ENCODE measurements at places on chromosomes 11 and 22.

- DNase-seq: no peak
Observed at GRCh38 chr11:32094923-32095322, 4.0 kb downstream of the RCN1 start.

DNA sequence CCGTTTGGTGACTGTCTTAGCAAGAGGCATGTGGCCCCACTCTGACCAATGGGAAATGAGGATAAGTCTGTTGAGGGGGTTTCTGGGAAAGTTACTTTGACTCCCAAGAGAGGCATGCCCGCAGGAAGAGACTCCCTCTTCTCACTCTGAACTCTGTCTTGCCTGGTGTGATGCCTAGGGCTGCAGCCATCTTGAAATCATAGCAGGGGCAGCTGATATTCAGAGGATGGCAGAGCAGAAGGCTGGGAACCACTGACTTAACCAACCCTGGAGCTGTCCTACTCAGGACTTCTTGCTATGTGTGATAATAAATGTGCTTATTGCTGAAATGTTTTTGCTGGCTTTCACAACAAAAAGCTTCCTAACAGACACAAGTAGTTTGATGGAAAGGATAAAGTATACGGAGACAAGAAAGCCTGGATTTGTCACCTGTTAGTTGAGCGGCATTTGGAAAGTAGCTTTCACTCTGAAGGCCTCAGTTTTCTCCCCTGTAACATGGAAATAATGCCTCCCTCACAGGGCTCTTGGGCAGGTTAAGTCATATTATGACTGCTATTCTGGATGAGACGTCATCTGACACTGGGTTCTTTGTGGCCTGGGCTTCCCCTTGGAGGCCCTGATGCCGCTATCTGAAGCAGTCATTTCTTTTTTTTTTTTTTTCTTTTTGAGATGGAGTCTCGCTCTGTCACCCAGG lies 128.5 kb downstream of the CEP164 start:
- no peak for DNase-seq

DNA sequence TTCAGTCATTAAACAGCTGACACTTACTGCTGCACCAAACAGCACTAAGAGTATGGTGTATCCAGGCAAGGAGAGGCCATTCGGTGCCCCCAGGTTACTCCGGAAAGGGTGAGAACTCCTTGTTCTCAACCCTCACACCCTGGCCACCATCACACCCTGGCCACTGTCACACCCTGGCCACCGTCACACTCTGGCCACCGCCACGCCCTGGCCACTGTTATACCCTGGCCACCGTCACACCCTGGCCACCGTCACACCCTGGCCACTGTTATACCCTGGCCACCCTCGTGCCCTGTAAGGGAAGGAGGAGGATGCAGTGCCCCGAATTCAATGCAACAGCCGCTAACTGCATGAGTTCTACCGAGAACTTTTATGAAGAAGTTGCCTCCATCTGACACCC lies 644.4 kb downstream of the TBC1D22A start:
- no peak for DNase-seq

GRCh38 chr11:74159642-74160041 lies 11.2 kb downstream of the C2CD3 start:
- no peak for DNase-seq

GRCh38 chr11:35714882-35715627 lies 52.5 kb downstream of the TRIM44 start:
- no peak for DNase-seq

GRCh38 chr22:35065796-35066218 lies at the start of gene ISX:
Gene ISX, plus strand, starts transcription at chr22:35066158. Its CDS starts 930 bp downstream, at chr22:35067088.
- no peak for DNase-seq

- no peak for DNase-seq
Observed at GRCh38 chr11:14529321-14529720, 9.1 kb upstream of the PSMA1 start.

DNA sequence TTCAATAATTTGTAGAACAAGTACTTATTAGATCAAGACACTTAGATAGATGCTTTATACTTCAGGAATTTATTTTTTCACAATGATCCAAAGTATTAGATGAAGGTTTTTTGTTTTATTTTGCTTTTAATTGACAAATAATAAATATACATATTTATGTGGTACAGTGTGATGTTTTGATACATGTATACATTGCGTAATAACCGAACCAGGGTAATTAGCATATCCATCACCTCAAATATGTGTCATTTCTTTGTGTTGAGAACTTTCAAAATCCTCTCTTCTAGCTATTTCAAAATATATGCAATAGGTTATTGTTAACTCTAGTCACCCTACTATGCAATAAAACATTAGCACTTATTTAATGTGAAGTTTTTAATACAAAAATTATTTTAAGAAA lies 21.4 kb downstream of the TRIM5 start:
- DNase-seq: no peak

DNA sequence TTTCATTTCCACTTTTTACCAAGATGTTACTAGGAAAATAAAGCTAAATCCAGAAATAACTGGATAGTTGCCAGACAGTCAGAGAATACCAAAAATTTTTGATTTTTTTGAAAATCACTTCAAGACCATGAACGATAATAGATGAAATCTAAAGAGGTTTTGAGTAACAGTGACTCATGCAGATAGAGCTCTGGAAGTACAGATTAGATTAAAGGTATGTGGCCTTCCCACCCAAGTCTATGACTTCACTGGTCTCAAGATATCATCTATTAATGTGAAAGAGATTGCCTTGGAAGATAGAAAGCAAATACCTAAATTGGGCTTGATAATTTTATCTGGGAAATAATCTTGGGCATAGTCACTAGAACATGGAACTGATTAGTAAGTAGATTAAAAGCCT lies 415.9 kb downstream of the METTL15 start:
- DNase-seq: no peak

DNA sequence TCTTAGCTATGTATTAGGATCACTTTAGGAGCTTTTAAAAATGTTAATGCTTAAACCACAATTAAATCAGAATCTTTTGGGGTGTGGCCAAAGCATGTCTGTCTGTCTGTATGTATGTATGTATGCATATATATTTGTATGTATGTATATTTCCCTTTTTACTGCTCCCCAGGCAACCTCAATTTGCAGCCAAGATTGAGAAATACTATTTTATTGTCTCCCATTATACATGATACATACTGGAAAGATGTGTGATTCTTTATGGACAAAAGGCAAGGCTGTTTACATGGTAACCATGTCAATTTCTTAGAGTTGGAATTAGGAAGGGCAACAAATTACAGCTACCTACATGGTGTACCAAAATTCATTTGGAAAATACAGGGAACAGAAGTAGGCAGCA lies 783.6 kb downstream of the ETS1 start:
- DNase-seq: no peak

GRCh38 chr11:69576069-69576782 lies 64.7 kb upstream of the CCND1 start:
- no peak for DNase-seq

DNA sequence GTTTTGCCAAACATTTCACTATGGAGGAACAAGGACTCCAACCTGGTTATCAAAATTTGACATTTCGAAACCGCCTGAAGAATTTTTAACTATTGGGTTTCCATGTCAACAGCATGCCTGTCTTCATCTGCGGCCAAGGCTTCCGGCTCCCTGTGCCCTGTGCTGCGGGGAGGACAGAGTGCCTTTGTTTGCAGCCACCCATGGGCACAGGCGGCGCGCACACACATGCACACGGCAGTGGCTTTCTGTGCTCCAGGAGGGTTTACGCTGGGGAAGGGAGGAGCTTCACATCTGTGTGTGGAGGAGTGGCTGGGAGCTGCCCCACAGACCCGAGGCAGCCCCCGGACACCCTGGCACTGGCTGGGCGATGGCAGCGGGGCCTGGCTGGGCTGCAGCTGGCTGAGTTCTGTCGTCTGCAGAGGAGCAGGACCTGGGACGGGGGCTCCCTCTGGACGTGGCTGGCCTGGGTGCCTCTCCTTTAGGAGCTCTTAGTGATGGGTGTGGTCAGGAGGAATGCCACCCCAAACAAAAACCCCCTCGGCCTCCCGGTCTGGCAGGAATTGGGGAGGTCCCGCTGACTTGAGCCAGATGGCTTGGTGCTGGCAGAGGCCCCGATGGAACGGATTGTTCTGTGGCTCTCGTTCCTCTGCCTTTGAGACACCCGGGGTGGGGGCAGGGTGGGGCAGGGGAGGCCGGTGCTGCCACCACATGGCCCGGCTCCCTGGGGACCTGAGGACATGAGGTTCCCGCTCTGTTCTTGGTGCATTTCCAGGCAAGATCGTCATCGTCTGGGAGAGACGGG lies 1290.9 kb downstream of the BRD1 start:
- no peak for DNase-seq

- no peak for DNase-seq
Observed at GRCh38 chr11:65136515-65137096, 2.3 kb upstream of the SYVN1 start.

- no peak for DNase-seq
Observed at GRCh38 chr22:35708453-35708852, 9.2 kb upstream of the APOL5 start.

- DNase-seq: no peak
Observed at GRCh38 chr22:22458896-22459588, 49.5 kb downstream of the ZNF280B start.

DNA sequence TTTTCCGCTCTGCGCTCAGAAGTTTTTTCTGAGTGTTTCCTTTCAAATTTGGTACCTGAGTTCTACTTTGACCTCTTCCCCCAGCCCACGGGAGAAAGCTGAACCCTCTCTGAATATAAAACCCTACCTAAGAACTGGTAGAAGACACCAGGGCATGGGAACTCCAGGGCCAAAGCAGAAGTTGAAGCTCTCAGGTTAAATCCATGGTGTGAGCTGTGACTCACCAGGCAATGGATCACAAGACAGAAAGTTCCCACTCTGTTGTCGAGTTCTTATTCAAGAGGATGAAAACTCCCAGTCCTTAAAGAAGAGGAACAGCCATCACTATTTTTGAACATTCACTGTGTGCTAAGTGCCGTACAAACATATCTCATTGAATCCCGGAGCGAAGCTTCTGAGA lies 8.9 kb downstream of the TMEM218 start:
- no peak for DNase-seq

GRCh38 chr11:8286886-8287285 lies 23.2 kb upstream of the LMO1 start:
- no peak for DNase-seq

DNA sequence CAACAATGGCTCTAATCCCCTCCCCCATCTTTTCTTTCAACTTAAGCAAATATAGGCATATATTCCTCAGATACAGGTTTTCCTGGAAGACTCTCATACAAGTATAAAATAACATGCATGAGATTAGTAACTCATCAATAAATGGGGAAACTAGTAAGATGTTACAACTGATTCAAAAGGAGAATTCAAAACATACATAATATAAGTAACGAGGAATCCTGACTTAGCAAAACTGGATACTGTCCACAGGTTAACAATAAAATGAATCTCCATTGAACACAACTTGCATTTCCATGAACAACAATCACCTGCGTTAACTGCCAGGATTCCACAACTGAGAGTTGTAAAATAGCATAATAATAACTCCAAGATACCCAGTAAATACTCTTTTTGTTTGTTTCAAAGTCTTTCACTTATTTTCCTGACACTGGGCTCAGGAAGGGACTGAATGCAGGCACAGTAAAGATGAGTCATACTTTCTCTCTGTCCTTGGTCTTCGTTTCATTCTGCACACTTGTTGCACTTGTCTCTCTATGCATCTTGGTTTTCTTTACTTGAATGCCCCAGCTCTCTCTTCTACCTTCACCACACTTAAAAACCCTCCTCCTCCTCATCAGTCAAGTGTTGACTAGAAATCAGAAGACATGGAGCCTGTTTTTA lies 8.1 kb downstream of the APIP start:
- DNase-seq: no peak

DNA sequence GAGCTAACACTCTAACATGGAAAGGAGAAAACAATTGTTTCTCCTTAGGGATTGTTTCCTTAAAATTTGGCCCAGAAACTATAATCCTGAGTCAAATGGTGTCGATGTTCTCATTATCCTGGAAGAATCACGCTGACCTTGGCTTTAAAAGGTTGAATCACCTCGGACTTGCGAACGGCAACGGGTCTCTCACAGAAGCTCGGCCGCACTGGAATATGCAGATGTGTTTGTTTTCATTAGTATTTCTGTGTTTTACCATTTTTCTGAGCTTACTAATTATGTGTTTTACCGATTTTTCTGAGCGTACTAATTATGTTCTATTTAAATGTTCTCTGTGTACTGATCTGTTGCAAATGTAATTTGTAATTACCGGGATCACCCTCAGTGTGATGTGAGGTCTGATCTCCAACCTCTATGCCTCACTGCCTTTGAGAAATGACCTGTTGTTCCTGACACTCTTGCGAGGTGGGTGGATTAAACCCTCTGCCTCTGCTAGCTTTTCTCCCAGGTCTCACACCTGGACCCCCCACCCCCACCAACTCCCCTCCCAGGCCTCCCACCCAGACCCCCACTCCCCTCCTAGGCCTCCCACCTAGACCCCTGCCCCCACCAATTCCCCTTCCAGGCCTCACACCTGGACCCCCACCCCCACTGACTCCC lies 38.3 kb upstream of the BRSK2 start:
- no peak for DNase-seq

- DNase-seq: no peak
Observed at GRCh38 chr22:46637711-46638600, 17.8 kb downstream of the GRAMD4 start.

- no peak for DNase-seq
Observed at GRCh38 chr11:126025822-126026221, 36.8 kb downstream of the CDON start.

GRCh38 chr11:36095716-36096115 lies 151.9 kb downstream of the LDLRAD3 start:
- DNase-seq: no peak

- DNase-seq: no peak
Observed at GRCh38 chr11:131204765-131205380, 165.5 kb upstream of the NTM start.

GRCh38 chr11:77069969-77070582 lies 3.3 kb downstream of the CAPN5 start:
- no peak for DNase-seq

DNA sequence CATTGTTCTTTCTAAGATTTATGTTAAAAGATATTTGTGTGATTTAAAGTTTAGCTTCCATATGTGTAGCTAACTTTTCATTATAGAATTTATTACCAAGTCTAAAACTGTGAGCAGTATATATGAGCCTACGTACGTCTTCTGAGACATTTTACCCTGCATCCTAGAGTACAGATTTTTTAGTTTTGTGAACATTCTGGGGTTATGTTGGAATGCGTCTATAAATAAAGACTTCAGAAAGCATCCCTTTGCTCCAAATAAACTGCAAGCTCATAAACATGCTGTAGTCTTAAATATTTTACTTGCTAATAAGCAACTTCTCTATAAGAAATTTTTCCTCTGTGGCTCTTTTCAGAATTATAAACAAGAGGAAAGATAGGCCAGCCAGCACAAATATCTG lies 236.5 kb downstream of the DDX10 start:
- DNase-seq: no peak

GRCh38 chr11:131543389-131544025 lies 173.1 kb downstream of the NTM start:
- no peak for DNase-seq

GRCh38 chr11:129067454-129067853 lies 124.7 kb downstream of the ARHGAP32 start:
- DNase-seq: no peak

DNA sequence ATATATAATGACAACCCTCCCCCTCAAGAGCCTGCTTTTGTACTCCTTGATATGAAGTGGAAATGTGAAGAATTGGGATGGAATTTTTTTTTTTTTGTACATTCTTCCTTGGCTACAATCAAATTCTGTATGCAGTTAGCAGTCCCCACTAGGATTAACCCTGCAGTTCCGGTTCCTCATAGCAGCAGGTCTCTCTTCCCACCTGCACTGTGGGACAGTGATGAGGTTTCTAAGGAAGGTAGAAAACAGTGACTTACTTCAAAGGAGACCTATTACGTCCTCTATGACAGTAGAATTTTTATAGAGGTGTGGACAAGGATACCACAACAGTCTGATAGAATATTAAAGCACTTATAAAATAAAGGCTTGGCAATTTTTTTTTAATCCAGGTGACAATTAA lies 46.3 kb upstream of the ALKBH3 start:
- DNase-seq: no peak

All from T-helper 17 cell (primary cell).